H7 (cell line): ENCODE measurements at places on chromosomes 12 and 14.

DNA sequence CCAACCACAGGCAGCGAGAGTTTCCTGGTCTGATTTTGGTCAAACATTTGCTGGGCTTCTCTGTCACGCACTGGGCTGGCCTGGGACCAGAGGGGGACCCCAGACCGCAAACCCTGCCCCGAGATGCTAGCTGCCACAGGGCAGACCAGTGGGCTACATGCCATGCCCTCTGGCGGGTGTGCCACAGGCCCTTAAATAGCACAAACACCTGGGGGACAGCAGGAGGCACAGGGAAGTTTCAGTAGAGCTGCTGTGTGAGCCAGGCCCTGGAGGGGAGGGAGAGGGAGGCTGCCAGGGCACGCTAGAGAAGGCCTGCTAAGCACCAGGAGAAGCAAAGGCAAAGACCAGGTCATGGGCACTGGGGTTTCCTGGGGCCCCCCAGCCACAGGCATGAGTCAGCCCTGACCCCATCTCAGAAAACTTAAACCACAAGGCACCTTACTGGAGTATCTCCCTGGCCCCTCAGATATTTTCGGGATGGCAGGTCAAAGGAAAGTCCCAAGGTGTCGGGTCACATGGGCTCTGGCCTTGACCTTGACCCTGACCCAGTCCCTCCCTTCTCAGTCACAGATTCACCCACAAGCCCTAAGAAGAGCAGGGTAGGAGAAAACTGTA is 29.2 kb downstream of the ITPK1 start:
- DNase-seq, result peak; percentile 66

DNA sequence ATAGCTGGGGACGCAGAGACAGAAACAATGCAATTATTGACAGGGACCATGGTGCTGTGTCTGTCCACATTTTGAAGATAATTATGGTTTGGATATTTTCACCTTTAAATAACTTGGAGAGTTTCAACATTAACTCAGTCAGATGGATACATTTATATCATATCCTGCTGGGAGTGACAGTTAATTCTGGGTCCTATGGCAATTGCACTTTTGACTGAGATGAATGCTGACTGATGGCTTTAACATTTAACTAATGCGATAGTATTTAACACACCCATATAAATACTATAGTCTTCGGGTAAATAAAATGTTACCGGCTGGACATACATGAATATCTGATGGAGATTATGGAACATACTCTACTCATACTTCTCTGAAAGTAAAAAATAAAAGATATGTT is 118.3 kb downstream of the LRRK2 start:
- no peak for DNase-seq

- no peak for DNase-seq
These were observed 215.4 kb downstream of the PELI2 start for GRCh38 chr14:56333359-56334292.

- DNase-seq, result peak; percentile 88
These were observed at the start of gene EFS for GRCh38 chr14:23365036-23365731. EFS (minus strand) TSS chr14:23365172; CDS start chr14:23365025, 147 bp downstream.

- no peak for DNase-seq
These were observed 142.8 kb downstream of the PAWR start for GRCh38 chr12:79547735-79548609.

DNA sequence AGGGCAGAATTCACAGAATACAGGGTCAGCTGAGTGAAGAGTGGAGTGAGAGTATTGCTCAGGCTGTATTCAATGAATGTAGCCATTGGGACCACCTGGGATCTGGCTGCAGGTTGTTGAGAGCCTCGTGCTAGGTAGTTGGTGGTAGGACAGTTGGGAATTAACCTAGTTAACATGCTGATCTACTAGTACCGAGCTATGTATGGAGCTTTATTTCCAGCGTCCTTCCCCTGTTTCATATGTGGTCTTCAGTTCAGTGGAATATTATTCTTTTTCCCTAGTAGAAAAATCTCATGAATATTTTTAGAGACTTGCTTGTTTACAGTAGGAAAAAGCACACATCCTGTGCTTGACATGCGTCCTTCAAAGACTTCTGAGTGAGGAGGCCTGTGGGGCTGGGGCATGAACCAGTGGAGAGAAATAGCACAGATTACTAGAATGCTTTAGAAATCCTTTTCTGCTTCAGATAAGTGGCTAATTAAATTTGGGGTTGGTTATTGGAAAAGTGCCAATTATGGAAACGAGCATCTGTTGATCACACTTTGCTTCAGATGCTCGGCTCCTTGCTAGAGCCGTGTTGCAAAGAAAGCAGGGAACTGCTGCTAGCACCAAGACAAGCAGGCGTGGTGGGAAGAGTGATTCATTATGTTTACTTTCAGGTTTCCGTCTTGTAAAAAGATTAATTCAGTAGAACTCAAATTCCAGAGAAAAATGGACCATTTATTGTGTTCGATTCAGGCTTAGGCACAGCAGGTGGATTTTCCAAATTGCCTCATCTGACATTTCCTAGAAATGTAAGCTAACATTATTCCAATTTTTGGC is 53.6 kb downstream of the ARF6 start:
- DNase-seq, result no peak

DNA sequence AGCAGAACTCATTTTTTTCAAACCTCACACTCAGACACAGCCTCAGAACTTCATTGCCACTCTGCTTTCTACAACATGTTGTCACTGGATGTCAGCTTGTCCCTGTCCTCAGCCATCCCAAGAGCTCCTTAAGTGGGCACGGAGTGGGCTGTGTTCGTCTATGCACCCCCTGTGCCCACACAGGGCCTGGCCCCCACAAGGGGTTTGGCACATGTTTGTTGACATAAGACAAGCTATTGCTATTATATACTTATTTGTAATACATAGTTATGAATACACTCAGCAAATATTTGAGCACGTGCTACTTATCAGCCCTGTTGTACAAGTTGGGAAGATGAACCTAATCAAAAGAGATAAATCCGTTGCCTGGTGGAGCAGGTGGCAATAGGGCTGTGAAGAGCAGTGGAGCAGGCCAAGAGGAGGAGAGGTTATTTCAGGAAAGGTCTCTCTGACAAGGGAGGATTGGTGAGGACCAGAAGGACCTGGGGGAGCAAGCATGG is 4.3 kb upstream of the BDKRB1 start:
- no peak for DNase-seq

- DNase-seq, result peak; percentile 42
These were observed 1.7 kb downstream of the RARG start for GRCh38 chr12:53230108-53230845.

- no peak for DNase-seq
These were observed 106.5 kb downstream of the KCNH5 start for GRCh38 chr14:62938778-62939177.

DNA sequence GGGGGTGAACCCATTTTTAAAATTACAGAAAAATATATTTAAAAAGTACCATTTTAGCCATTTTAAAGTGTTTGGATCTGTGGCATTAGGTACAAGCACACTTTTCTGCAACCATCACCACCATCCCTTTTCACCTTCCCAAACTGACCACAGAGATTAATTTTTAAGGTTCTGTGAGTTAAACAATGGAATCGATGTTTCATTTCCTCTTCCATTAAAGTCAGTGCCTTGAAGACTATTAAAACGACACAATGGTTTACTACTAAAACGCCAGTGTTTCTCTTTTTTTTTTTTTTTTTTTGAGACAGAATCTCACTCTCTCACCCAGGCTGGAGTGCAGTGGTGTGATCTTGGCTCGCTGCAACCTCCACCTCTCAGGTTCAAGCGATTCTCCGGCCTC is 78.1 kb upstream of the GPR68 start:
- DNase-seq, result no peak

DNA sequence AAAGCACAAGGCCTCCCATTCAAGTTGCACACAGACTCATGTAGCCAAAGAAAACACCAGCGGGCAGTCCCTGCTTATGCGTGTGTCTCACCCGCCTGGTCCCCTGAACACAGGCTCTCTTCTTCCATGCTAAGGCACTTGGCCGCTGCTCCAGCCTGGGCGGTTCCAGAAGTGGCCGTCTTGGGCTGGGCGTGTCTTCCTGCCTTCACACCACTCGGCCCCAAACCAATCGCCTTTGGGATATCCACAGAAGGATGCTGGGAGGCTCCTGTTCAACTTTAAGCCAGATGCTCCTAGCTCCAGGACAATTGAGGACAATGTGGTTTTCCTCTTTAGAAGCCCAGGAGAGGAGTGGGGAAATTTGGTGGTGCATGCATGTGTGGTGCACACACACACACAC is 2.2 kb downstream of the SCARB1 start:
- DNase-seq, result no peak

- no peak for DNase-seq
These were observed 473.9 kb downstream of the BCL11B start for GRCh38 chr14:98798099-98798498.

- DNase-seq, result no peak
These were observed 159.5 kb downstream of the FOXG1 start for GRCh38 chr14:28926122-28926521.

GRCh38 chr12:97131220-97131981 is 224.3 kb downstream of the NEDD1 start:
- DNase-seq, result peak; percentile 29

- no peak for DNase-seq
These were observed 97.2 kb downstream of the ZC3H14 start for GRCh38 chr14:88660056-88660455.

DNA sequence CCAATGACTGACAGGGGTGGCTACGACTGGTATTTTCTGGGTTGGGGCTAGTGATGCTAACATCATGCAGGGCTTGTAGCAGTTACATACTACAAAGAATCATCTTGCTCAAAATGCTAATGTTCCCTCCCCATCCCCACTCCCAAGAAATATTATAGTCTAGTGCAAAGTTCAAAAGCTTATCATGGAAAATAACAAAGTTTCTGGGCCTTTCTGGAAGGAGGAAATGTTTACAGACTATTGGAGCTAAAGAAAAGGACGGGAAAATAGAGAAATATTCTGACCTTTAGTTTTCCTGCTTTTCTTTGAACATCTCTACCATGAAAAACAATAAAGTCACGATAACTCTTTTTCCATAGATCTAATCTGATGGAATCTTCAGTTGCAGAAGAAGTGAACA is 23.2 kb downstream of the GSG1 start:
- DNase-seq, result no peak

DNA sequence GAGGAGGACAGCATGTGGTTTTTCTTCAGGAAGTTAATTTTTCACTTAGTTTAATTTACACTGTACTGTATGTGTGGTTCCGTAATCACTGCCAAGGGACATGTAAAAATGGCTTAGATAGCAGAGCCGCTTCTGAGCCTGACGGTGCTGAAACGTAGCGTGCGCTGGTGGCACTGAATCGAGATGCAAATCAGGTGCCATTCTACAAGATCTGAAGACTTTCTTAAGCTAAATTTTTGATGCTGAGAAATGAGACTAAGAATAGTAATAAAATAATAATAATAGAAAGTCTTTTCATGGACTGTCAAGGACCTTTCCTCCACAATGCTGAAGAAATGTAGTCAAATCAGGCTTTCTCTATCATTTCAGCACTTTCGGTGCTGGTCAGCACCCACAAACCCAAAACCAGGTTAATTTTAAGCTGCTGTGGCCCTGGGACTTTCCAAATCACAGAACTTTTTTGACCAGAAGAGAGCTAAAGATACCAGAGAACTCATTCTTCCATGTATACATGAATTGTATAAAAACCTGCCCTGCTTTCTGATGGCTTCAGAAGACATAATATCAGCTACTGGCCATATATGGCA is 183.3 kb upstream of the LMO3 start:
- no peak for DNase-seq

DNA sequence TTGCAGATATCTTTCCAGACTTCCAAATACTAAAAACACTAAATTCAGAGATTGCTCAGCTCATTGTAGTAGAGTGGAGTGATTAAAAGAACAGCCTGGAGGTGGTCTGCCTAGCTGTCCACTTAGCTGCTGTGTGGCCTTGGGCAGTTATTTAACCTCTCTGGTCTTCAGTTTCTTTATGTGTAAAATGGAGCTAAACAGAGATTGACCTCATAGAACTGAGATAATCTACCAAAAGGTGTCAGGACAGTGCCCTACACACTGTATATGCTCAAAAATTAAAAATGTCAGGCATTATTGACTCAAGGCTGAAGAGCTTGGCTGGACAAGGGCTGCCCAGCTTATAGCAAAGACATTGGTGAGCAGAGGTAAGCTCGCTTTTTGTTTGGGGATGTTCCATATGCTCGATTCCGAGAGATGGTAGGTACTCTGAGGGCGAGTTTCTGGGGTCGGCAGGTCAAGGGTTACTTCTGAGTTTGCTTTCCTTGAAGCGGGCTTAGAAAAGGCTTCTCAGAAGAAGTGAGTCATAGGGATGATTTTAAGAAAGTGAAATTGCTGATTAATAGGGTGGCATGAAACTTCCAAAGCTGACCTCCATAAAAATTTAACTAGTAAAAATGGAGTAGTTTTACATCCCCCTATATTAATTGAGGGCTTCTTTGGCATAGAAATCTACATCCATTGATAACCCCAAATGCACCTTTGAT is 107.5 kb downstream of the GPATCH2L start:
- no peak for DNase-seq

- DNase-seq, result peak; percentile 5
These were observed 104.8 kb downstream of the DUSP6 start for GRCh38 chr12:89247541-89247942.

- DNase-seq, result no peak
These were observed 201.8 kb upstream of the CCDC196 start for GRCh38 chr14:66284346-66284745.

DNA sequence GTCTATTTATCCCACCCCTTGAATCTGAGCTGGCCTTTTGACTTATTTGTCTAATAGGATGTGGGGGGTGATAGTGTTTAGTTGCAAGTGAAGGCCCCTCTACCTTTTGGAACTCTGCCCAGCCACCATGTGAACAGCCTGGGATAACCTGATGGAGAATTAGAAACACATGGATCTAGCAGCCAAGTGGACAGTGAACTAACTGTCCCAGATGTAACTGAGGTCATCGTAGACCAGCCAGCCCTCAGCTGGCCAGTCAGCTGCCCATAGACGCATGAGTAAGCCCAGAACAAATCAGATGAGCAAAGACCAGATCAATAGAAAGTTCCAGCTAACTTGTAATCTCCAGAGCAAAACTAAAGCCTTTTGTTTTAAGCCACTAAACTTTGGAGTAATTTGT is 19.0 kb downstream of the KLRB1 start:
- no peak for DNase-seq

- DNase-seq, result peak; percentile 55
These were observed 1.4 kb upstream of the SLC2A13 start for GRCh38 chr12:40107098-40107802.

DNA sequence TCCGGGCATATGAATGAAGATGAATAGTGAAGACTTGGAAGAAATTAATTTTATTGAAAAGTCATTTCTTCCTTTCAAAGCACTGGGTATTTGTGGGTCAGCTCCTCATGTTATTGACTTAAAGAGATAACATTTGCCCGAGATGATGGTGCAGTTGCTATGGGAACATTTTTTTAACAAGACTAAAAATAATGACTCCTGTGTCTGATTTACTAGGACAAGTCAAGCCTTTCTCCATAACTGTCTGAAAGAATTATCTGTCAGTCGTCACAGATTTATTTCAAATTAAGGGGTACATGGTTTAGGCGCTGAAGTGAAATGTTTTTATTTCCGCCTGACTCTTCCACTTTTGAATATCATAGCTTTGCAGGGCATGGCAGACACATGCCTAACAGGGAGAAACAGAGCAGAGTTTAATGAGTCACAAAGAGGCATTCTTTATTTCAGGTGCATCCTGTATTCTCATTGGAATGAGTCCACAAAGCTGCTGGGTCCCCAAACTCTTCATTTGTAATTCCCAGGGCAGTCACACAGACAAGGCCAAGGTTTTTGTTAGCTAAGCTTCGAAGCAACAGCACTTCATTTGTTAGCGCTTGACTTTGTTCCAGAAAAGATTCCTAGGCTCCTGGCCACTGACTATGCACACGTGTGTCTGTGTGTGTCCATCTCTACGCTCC is 4.3 kb upstream of the GPHB5 start:
- DNase-seq, result no peak

- DNase-seq, result no peak
These were observed 6.6 kb upstream of the CYP46A1 start for GRCh38 chr14:99677231-99678140.

- DNase-seq, result no peak
These were observed 109.9 kb downstream of the NCOR2 start for GRCh38 chr12:124457287-124458219.
